T1000 (cell line): ENCODE measurements at places on chromosomes 16 and 17.

GRCh38 chr16:66801320-66802105 lies at the start of gene TERB1:
TSS of gene TERB1 (minus strand) at chr16:66801584. CDS start at chr16:66796798, 4,786 bp downstream.
- DNase-seq: no peak

GRCh38 chr17:67035131-67036083 lies 8.9 kb upstream of the CACNG1 start:
- no peak for DNase-seq

DNA sequence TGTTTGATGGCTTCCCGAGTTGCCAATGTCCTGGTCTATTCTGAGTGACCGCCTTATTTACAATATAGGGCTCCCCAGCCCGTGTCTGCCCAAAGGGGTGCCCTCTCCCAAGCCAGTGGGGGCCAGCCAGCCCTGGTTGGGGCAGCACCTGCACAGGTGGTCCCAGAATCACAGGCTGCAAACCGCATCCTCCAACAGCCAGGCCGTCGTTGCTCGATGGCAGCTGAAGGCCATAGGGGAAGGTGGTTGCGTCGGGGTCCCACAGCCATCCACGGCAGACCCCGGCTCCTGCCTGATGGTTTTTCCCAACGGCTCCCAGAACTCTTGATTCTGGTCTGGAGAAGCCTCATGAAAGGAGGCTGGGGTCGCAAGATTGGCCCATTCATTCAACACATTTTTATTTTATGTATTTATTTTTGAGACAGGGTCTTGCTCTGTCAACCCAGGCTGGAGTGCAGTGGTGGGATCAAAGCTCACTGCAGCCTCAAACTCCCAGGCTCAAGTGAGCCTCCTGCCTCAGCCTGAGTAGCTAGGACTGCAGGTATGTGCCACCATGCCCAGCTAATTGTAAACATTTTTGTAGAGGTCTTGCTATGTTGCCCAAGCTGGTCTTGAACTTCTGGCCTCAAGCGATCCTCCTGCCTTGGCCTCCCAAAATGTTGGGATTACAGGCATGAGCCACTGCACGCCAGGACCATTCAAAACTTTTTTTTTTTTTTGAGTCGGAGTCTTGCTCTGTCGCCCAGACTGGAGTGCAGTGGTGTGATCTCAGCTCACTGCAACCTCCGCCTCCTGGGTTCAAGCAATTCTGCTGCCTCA lies 79.0 kb upstream of the TOB1 start:
- no peak for DNase-seq

DNA sequence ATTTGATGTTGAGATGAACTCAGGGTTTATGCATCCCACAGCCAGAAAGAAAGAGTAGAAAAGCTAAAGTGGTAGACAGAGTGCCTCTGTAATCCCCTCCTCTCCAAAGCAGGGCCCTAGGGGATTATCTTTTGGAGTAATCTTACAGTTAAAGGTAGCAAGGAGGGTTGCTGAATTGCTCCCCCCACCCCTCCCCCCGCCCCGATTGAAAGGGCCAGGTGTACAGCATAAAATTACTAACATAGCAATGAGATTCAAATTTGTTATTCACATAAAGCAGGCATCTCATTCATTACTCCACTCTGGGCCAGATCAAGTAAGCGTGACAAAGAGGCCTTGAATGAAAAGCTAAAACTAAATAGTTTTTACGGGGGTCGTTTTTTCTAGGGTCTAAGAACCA lies 72.7 kb downstream of the STH start:
- DNase-seq: no peak

DNA sequence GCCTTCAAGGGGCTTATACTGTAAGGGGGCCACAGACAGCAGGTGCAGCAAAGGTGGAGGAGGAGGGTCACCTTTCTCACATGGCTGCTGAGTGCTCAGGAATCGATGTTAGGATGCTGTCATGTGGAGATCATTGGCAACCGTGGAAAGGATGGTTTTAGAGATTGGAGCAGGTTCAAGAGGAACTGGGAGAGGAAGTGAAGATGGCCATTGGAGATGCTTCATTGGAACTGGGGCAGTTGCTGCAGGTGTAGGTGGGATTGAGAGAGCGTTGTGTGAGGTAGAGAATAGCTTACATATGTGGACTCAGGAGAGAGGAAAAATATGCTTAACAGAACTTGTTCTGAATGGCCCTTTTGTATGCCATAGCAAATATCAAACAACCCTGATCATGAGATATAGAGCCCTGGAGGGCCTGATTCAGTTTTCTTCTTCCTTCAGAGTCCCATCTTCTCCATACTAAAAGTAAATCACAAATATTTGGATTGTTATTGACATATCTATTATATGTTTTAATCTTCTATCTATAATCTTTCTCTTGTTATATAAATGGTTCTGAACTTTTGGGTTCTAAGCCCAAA lies 40.8 kb downstream of the LDHD start:
- no peak for DNase-seq
